Activated T-helper 2 cell treated with anti-CD3 and anti-CD28 coated beads, Interferon-gamma antibody, Interleukin-2, Interleukin-4, amounts not matched to agents 10 μg/mL and 5 μg/mL and 100 μg/mL, durations not matched to agents 14 hours and 24 hours and 36 hours (primary cell): ENCODE measurements at places on chromosomes 16 and 17. TPM values are rescaled to one million over a fixed set of nuclear protein-coding genes. Genes with fewer than 3 reads are reported as not detected.

The KRT12 gene
- total RNA-seq: not detected in 2 replicates

- no peaks in the 10 kb centered on the region for H3K36me3 ChIP-seq
- H3K27ac ChIP-seq: peak overlapping the region; percentile 62
- H3K27me3 ChIP-seq: peaks cover 12% of the 10 kb centered on the region
- no peak for DNase-seq
- peaks cover 36% of the 10 kb centered on the region for H3K4me1 ChIP-seq
Measured at GRCh38 chr17:78316867-78317789, 42.7 kb downstream of the SOCS3 start.

GRCh38 chr17:63474174-63474573, 2.7 kb upstream of the ACE start:
- peaks cover 2% of the 10 kb centered on the region for H3K4me1 ChIP-seq
- H3K27ac ChIP-seq: no peak overlapping the region
- DNase-seq: no peak
- no peak overlapping the region for H3K4me3 ChIP-seq

The CCDC78 gene
- total RNA-seq: 7.3 and 8.3 TPM in 2 replicates

The MRPL28 gene
- total RNA-seq: 92.5 and 92.9 TPM in 2 replicates
